ENCODE measurements at places on chromosomes 6 and 20.

DNA sequence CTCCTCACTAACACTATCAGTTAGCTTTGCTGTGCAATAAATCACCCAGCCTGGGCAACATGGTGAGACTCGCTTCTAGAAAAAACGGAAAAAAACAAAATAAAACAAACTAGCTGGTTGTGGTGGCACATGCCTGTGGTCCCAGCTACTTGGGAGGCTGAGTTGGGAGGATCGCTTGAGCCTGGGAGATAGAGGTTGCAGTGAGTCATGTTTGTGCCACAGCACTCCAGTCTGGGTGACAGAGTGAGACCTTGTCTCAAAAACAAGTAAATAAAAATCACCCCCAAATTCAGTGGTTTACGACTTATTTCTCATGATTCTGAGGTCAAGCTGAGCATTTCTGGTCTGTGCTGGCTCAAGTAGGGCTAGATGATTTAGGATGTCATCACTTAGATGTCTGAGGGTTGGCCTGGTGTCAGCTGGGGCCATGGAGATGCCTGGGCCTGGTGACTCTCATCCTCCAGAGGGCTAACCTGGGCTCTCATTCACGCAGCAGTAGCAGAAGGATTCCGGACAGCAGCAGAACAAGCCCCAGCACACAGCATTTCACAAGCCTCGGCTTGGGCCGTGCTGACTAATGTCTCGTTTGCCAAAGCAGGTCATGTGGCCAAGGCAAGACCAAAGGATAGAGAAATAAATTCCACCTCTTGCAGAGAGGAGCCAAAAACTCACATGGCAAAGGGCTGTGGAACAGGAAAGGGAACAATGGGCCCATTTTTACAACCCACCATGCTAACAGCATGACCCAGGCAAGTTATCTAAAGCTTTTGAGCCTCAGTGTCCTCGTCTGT, 32.5 kb downstream of the MGME1 start:
- DNase-seq = peak; percentile 45

DNA sequence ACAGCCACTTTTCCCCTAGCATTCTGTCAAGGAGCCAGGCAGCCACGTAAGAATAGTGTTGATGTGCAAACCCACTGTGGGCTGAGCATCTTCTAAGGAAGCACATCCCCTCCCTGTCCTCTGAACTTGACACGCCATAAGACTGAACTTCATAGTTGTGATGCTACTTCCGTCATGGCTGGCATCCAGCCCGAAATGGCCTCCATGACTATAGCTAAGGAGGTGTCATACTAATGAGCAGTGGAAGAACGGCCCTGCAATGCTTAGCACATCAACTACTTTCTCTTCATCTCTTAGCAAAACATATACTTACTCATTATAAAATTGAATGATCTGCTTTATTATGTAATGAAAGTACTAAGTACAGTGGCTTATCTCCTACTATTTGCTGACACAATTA, 110.2 kb downstream of the GJA10 start:
- no peak for DNase-seq

- no peak for DNase-seq
Observed at GRCh38 chr6:30703011-30703410, 12.2 kb upstream of the NRM start.

DNA sequence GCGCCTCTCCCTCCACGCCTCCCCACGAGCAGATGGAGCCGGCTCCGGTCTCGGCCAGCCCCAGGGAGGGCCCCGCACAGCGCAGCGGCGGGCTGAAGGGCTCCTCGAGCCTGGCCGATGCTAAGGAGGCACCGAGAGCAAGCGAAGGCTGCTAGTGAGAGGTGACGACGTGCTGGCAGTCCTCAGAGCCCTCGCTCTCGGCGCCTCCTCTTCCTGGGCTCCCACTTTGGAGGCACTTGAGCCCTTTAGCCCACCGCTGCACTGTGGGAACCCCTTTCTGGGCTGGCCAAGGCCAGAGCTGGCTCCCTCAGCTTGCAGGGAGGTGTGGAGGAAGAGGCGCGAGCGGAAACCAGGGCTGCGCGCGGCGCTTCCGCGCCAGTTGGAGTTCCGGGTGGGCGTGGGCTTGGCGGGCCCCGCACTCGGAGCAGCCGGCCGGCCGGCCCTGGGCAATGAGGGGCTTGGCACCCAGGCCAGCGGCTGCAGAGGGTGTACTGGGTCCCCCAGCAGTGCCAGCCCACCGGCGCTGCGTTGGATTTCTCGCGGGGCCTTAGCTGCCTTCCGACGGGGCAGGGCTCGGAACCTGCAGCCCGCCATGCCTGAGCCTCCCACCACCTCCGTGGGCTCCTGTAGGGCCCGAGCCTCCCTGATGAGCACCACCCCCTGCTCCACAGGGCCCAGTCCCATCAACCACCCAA, 2.5 kb upstream of the TMEM14C start:
- DNase-seq = peak; percentile 26

- no peak for DNase-seq
Observed at GRCh38 chr6:138500045-138500665, 861 bp upstream of the NHSL1 start.

GRCh38 chr20:1330075-1330830, 1.3 kb upstream of the SDCBP2 start:
- DNase-seq = no peak

DNA sequence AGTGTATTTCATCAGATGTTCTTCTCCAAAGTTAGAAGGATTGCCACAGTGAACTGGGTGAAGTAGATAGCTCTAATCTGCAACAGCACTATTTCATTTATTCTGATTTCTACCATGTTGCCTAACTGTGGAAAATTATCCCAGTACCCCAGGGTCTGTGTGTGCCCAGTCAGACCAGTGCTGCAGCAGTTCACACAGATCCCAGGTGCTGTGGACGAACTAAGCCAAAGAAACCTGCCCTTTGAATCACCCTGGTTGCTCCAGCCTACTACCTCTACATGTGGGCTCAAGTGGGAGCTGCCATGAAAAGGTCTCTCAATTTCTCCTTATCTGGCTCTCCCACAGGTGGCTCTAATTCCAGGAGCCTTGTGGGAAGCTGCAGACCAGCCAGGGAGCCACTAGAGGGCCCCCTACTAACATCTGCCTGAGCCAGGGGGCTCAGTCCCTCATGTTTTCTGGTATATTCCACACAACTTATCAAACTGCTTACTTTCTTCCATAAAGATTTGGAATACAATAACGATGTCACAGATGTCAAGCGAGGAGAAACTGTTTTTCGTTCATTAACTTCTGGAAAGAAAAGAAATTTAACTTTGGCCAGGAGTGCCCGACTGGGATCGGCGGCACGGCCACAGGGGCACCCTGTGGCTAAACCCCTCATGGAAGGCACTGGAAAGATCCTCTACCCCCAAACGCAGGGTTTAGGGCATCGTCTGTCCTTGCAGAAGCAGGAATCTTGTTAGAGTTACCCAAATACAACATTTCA, 31.6 kb upstream of the LY86 start:
- DNase-seq = peak; percentile 37

DNA sequence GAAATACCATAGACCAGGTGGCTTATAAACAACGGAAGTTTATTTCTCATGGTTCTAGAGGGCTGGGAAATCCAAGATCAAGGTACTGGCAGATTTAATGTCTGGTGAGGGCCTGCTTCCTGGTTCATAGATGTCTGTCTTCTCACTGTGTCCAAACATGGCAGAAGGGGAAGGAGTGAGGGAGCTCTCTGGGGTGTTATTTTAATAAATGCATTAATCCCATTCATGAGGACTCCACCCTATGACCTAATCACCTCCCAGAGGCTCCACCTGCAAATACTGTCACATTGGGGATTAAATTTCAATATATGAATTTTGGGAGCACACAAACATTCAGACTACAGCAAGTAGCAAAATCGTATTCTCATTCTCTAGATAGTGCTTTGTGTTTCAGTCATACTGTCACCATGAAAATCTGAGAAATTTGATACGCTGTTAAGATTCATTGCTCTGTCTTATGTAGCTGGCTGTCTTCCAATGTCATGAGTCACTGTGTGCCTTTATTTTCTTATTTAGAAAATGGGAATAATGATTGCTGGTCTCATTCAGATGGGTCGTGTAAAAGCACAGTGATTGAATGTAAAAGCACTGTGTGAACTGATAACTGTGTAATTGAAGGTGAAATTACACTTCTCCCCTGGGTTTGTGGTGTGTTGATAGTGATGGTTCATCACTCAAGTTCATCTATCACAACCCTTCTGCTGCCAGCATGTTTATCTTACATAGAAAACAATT, 8.9 kb upstream of the ERVFRD-1 start:
- no peak for DNase-seq

GRCh38 chr6:139879823-139880356, 505.4 kb upstream of the CITED2 start:
- no peak for DNase-seq

DNA sequence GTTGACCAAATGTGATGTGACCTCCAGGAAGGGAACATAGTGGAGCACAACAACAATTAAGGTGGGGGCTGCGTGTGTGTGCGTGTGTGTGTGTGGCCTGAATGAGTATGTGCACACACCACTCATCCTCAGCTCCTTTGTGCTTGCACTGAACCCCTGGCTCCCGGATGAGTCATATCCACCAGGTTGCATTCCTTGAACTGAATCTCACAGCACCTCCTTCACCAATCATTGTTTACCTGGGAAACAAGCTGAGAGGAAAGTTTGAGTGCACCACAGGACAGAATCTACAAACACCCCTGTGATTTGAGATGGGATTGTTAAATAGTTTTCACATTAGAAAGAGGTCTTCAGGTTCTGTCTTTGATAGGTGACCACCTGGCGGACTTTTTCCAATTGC, 33.7 kb upstream of the GPR6 start:
- no peak for DNase-seq

GRCh38 chr6:159214281-159214680, 45.1 kb downstream of the FNDC1 start:
- no peak for DNase-seq

GRCh38 chr6:44661221-44662008, 273.9 kb downstream of the CDC5L start:
- DNase-seq = no peak

GRCh38 chr6:26163427-26164119, 76.3 kb downstream of the HFE start:
- DNase-seq = no peak

DNA sequence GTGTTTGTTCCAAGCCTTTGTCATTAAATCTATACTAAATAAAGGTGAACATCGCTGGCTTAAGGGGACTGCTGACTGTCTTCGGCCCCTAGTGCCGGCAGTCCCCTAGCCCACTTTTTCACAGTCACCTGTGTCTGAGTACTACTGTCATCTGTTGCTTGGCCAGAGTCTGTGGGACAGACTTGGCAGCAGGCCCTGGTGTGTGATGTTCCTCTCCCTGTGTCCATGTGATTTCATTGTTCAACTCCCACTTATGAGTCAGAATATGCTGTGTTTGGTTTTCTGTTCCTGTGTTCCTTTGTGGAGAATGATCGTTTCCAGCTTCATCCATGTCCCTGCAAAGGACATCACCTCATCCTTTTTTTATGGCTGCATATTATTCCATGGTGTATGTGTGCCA, 133.4 kb downstream of the HAO1 start:
- DNase-seq = no peak

DNA sequence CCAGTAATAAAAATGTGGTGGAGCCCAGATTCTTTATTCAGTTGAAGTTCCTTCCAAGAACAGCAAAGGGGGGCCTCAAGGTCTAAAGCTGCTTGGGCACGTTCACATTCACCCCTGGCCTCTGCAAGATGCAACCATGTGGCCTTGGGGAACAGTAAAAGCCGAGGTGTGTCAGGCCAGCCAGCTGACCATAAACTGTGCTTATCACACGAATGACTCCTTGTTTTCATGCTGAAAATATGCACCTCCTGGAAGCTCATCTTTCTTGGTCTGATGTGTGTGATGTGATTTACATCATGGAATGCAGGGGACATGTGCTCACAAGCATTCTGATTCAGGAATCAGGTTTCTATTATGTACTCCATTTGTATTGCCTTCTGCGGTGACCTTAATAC, 211.6 kb upstream of the MARCKS start:
- DNase-seq = no peak

GRCh38 chr20:13297147-13297899, 76.2 kb downstream of the ISM1 start:
- no peak for DNase-seq

- no peak for DNase-seq
Observed at GRCh38 chr20:1493536-1493935, 2.3 kb upstream of the SIRPB2 start.

DNA sequence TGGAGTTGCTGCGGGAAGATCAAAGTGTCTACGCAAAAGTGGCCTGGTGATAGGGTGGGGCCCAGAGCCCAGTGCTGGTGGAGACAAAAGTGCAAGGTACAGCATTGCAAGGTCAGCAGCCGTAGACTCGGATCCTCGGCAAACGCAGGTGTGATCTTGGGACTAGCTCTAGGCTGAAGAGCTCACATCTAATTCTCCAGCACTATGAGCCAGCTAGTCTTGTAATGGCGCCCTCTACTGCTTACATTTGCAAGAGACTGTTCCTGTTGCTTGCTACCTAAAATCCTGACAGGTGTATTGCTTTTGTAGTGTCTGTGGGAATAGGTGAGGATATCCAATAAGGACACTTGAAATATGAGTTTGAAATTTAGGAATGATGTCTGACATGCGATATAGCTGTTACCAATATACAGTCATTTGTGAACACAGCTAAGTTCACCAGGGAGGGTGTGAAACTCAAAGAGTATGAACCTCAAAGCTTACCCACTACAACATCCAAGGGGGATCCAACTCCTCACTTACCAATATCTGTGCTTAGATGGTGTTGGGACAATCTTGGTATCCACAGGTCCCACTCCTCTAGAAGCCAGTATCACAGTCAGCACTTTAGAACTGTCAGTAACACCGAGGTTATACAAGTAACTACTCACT, 58.4 kb downstream of the PDE7B start:
- DNase-seq = no peak

Data from brain (organoid and tissue), 16 donors.